ENCODE measurements at places on chromosomes 7 and 10.

GRCh38 chr7:55271069-55271626 lies 94.0 kb upstream of the LANCL2 start:
- DNase-seq: no peak

DNA sequence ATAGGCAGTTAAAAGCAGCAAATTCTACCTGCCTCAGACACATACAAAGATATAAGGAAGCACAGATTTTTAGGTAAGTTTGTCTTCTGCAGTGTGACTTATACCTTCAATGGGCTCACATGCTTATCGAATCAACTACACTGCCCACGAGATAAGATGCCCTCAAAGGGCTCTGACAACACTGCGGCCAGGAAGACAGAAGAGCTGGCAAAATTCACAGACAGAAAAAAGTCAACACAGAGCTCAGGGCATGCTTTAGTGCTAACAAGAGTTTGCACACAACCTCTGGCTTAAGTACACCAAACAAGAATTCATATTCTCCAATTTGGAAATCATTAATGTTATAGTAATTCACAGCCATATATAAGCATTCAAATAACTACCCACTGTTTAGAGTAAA lies 62.3 kb downstream of the LARP4B start:
- DNase-seq: no peak

DNA sequence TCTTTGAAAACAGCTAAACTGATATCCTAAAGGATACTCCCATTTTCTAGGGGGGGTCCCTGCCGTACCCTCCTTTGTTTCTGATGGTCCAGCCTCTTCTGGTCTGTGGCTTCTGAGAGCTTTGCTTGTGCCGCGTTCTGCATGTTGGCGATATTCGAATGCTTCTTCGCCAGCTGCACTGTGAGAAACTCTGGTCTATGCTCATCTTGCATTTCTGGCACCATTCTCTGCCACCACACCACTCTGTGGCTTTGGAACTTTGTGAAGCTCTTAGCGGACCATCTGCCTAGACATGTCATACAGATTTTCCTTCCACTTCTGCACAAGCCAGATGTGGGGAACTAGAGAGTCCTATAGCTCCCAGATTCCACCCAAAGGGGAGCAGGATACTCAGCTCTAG lies 197.2 kb downstream of the REEP3 start:
- no peak for DNase-seq

DNA sequence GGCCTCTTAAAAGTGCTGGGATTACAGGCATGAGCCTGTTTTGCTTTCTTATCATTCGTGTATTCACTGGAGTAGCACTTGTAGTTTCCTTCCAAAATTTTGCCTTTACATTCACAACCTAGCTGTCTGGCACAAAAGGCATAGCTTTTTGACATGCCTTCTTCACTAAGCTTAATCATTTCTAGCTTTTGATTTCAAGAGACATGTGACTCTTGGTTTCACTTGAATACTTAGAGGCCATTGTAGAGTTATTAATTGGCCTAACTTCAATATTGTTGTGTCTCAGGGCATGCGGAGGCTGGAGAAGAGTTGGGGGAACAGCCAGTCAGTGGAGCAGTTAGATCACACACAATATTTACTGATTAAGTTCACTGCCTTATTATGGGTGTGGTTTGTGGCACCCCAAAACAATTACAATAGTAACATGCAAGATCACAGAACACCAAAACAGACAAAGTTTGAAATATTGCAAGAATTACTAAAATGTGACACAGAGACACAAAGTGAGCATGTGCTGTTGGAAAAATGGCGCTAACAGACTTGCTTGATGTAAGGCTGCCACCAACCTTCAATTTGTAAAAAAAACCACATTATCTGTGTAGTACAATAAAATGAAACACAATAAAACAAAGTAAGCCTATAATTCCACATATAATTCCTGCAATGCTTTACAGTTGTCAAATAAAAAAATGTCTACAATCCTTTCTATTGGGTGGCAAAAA lies 43.1 kb downstream of the BRAF start:
- no peak for DNase-seq

- DNase-seq: no peak
Measured at GRCh38 chr10:115141254-115141653, 48.1 kb downstream of the ATRNL1 start.

GRCh38 chr7:2524808-2525657 lies 5.5 kb downstream of the LFNG start:
- DNase-seq: no peak

DNA sequence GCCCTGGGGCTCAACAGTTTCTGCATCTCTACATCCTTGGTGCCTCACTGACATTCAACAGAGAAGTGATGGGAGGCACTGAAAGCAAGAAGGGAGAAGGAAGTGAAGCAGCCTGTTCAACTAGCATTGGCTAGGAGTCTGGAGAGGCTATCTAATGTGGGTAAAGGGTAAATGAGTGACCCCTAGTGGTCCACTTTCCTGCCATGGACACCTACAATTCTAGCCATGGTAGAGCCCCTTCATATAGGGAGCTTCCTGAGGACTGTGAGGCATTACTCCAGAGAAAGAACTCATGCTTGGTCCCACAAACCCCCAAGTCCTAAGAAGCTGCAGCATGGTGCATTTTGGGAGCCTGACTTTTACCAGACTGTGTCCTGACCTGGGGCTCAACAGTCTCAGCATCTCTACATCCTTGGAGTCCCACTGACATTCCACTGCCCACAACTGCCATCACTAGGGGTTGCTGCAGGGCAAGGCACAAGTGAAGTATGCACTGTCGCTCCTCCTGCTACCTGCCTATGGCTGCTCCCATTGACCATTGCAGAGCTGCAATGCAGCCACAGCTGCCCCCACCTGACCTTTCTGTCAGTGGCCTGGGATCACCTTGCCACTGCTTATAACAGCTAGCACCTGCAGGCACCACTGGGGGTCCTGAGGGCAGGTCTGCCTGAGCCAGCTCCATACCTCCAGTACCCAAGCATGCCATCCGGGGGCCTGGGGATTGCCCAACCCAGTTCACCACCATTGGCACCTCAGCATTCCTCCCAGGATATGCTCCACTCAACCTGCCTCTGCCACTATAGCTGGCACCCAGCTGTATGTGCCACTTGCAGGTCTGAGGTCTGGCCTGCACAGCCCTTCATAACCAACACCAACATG lies 44.1 kb upstream of the CDK6 start:
- no peak for DNase-seq

GRCh38 chr7:87113077-87113476 lies 39.2 kb upstream of the DMTF1 start:
- DNase-seq: no peak

DNA sequence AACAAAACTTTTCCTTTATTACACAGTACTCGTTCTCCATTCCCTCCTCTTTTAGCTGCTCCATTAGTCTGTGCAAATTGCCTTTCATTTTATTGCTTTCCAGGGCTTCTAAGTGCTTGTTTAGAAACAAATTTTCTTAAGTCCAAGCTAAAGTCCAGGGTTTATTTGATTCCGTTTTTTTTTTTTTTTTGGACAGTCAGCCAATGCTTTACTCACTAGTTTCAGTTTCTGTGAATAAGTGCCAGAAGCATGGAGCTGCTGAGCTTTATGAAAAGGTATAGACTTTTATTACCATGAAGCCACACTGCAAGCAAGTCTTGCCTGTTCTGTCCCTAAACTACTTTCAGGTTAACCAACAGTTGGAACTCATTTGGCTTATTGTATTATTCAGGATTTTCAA lies 455.0 kb downstream of the GFRA1 start:
- no peak for DNase-seq

DNA sequence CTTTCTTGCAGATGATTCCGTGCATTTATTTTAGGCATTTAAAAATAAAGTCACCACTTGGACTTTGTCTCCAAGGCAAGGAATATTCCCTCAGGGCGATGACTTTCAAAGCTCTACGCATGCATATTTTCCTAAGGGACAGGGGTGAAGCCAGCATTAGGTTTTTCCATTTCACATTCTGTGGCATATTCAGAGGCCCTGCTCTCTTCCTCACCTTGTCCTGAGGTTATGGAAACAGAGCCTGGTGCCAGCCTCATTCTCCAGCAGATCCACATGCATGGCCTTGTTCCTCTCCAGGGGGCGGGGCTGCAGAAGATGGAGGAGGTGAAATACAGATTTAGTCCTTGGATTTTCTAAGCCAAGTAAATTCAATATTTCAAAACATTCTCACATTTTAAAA lies 11.6 kb upstream of the LYZL1 start:
- no peak for DNase-seq

- DNase-seq: no peak
Measured at GRCh38 chr10:51615764-51616298, 83.6 kb downstream of the CSTF2T start.

- DNase-seq: no peak
Measured at GRCh38 chr7:140446467-140446866, 32.8 kb downstream of the MKRN1 start.

DNA sequence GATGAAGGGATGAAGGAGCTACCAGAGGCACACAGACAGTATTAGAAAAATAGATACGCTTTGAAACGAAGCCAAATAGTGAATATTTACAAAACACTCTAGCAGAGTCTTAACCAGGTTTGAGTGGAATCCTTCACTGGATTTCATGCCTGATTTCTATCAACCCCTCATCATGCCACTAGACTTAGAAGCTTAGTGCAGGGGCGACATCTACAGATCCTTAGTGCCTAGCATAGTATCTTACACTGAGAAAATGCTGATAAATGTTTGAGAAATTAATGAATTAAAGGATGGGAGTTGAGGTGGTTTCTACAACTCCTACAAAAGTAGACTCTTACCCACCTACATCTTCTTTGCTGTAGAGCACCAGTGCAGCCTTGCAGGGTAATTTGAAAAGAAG lies 54.7 kb upstream of the CCNJ start:
- DNase-seq: no peak

GRCh38 chr10:30680908-30681307 lies 51.4 kb upstream of the LYZL2 start:
- DNase-seq: no peak

GRCh38 chr10:132117146-132117545 lies 51.4 kb downstream of the JAKMIP3 start:
- DNase-seq: no peak

DNA sequence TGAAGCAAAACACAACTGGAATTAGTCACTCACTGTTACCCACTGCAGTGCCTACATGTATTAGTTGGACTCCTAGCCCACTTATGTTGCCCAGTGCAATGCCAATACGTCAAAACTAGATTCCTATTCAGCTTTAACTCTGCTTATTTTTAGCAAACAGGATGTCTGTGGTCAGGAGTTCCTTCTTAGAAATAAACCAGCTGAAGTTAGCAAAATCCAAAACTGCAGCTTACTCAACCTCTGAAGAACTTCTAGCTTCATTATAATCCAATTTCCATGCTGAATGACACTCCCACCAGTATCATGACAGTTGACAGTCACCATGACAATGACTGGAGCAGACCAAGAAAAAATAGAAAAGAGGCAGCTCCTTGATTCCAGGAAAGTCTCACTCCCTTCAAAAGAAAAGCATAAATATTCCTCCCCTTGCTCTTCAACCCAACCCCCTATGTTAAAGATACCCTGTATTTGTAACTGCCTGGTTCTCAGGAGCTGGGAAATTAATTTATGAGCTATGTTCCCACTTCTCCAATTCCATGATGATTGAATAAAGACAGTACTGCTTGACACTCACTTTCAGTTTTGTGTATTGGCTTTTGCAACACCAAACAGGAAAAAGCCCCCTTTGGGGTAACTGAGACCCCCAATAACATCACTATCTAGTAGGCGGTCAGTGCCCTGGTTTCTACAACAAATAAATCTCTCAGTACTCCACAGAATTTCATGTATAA lies 327.4 kb downstream of the SORCS1 start:
- no peak for DNase-seq

DNA sequence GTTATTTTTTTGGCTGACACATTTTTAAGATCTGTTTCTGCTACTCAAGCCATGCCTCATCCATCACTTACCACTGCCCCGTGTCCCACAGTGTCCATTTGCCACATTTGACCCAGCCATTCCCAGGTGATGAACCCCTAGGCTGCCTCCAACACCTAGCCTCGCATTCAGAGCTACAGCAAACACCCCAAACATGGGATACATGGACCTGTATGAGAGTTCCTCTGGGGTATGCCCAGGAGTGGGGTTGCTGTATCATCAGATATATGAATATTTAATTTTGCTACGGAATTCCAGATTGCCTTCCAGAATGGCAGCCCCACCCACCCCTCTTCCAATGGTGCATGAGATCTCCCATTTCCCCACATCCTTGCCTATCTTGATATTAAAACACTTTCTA lies 190.1 kb upstream of the RNF32 start:
- DNase-seq: no peak

DNA sequence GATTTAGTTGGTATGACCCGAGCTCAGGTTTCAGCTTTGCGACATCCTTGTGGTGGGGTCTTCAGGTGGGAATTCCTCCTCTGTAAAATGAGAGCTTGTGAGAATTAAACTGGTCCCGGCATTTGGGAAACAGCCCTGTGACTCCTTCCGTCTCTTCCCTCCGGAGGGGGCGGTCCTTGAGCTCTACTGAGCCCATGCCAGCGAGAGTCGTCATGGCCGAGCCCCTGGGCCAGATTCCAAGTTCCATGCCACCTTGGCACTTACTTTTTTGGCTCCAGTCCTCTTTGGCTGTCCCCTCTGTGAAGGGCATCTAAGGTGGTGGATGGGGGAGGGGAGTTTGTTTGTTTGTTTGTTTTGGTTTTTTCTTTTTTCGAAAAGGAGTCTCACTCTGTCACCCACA lies 47.6 kb downstream of the GTF2IRD1 start:
- no peak for DNase-seq

DNA sequence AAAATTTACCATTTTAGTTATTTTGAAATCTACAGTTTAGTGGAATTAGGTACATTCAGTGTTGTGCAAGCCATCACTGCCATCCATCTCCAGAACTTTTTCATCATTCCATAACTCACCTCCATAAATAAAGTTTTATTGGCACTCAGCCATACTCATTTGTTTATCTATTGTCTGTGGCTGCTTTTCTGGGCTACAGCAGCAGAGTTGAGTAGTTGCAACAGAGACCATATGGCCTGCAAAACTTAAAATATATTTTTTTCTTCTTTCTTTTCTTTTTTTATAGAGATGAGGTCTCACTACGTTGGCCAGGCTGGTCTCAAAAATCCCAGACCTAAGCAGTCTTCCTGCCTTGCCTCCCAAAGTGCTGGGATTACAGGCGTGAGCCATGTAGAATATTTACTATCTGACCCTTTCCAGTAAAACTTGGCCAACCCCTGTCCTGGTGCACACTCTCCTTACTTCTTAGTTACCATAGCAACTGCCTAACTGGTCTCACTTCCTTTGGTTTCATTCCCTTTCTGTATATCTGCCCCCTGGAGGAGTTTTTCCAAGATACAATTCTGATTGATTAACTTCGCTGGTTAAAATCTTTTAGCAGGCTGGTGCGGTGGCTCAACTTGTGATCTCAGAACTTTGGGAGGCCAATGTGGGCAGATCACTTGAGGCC lies 133.2 kb downstream of the CUX1 start:
- DNase-seq: no peak

- DNase-seq: no peak
Measured at GRCh38 chr7:134618756-134619530, 27.7 kb upstream of the BPGM start.

Data from stimulated activated CD4-positive, alpha-beta T cell treated with anti-CD3 and anti-CD28 coated beads, TNF-alpha, amount 100 ng/mL, for 4 hours (primary cell).